ENCODE measurements at places on chromosomes 11 and 22.

GRCh38 chr11:61626580-61627380 lies 45.9 kb upstream of the SYT7 start:
- no peak for DNase-seq

DNA sequence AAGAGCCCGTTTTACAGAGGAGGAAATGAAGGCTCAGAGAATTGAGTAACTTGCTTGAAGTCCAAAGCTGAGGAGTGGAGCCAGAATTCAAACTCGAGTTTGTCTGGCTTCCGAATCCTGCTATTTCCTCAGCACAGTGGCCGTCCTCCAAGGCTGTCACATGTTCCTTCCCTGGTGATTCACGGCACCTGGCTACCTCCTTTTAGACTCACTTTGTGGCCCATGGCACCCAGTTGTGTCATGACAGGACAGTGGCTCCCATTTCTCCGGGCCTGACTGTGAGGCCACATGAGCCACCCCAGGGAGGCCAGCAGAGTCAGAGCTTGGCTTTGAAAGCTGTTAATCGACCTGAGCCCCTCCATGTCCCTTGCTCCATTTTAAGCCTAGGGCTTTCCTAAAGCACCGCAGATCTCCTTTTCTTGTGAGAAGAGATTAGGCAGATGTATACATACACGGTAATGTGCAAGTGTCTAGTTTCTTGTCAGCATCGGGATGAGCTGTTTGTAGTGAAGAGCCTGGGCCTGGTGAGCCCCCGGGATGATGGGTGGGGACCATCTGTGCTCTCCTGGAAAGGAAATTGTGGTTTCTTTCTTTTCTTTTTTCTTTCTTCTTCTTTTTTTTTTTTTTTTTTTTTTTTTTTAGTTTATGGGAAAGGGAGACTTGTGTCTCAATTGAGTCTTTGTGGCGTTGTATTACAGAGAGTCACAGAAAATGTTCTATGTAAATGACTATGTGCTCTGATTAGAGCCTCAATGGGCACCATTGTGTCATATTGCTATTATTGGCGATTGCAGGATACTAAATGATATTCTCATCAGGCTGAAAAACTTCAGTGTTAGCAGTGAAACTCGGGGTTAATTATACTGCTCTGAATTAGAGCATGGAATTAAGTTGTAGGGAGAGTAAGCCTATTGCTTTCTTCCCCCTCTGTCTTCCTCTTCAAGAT lies 54.8 kb downstream of the PTPRJ start:
- no peak for DNase-seq

DNA sequence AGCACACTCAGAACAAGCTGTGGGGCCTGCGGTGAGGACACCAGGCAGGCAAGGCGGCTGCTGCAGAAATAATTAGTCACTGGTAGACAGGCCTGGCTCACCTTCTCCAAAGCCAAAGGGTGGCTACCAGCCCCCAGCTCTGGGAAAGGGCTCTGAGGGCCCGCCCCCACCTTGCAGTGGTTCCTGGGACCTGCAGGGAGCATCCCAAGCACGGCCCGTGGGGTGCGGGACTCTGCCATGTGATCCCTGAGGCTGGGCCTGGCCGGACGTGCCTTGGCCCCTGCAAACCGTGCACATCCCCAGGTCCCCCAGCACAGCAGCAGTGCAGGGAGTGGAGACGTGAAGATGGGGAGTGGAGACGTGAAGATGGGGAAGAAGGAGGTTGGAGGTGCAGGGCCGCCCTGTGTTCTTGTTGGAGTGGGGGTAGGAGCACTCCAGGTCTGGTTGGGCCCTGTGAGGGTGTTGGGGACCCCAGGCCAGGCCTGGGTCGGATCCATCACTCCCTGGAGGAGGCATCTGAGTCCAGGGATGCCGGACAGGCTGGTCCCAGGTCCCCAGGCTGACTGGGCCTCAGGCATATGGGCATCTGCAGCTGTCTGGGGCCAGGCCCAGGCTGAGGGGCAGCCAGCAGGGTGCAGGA lies 41.9 kb downstream of the RTN4R start:
- DNase-seq: no peak

- DNase-seq: no peak
Observed at GRCh38 chr22:41116342-41116741, 23.9 kb downstream of the EP300 start.

GRCh38 chr11:129999407-129999806 lies 3.2 kb downstream of the PRDM10 start:
- DNase-seq: no peak

- no peak for DNase-seq
Observed at GRCh38 chr22:41834005-41834944, 1.4 kb downstream of the SREBF2 start.

DNA sequence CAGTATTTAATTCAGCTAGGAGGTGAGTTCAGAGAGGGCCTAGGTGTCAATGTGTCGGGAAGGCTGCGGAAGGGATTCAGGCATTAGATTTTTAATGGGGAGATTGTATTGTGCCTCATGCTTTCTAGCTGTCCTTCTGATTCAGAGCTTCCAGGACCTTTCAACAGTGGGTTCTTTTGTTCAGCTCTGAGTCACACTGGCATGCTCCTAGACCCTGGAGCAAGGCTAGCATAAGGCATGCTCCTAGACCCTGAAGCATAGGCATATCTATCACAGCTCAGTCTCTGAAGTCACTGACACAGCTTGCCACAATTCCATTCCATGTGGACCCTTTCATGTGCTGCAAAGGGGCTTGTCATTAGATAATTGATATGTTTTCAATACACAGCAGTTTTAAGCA lies 396.9 kb downstream of the RAB38 start:
- DNase-seq: no peak

DNA sequence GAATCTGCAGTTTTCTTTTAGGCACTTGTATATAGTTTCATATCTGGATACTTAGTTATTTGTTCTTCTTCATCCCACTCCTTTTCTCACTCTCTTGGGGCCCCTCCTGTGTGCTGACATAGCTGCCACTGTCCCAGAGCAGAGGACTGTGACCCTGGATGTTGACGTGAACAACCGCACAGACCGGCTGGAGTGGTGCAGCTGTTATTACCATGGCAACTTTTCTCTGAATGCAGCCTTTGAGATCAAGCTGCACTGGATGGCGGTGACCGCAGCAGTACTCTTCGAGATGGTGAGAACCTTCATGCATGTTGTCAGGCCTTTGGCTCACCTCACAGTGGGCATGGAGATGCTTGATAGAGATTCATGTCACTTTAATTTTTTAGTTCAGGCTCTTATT lies 50.9 kb upstream of the YWHAH start:
- no peak for DNase-seq

All from stimulated activated CD4-positive, alpha-beta T cell treated with anti-CD3 and anti-CD28 coated beads, Interleukin-1b, Interleukin-23, amount 100 ng/mL, for 1 hour (primary cell).